ENCODE measurements at places on chromosomes 13 and 19. TPM values are rescaled to one million over a fixed set of nuclear protein-coding genes. Genes with fewer than 3 reads are reported as not detected.

GRCh38 chr19:40155749-40156265, 35.4 kb upstream of the MAP3K10 start:
- H3K4me1 ChIP-seq, result no peaks in the 10 kb centered on the region
- no peak for DNase-seq
- no peak overlapping the region for H3K4me3 ChIP-seq
- no peaks in the 10 kb centered on the region for H3K27me3 ChIP-seq
- H3K27ac ChIP-seq, result no peak overlapping the region

DNA sequence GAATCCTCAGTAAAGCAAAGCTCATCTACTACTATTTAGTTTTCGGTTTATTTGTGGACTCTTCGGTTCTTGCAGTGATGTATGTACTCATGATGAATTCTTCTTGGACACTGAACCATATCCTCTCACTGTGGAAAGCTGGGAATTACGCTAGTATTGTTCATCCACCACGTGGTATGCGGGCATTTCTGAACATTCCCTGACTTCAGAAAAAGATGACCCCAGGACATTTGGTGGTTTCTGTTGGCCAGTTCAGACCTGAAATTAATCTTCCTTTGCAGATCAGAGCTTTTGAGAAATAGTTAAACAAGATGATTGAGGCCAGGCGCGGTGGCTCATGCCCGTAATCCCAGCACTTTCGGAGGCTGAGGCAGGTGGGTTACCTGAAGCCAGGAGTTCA, 25.3 kb upstream of the FBN3 start:
- no peak for DNase-seq
- no peaks in the 10 kb centered on the region for H3K36me3 ChIP-seq
- H3K27me3 ChIP-seq, result no peaks in the 10 kb centered on the region
- H3K4me3 ChIP-seq, result no peak overlapping the region
- no peak overlapping the region for H3K27ac ChIP-seq

DNA sequence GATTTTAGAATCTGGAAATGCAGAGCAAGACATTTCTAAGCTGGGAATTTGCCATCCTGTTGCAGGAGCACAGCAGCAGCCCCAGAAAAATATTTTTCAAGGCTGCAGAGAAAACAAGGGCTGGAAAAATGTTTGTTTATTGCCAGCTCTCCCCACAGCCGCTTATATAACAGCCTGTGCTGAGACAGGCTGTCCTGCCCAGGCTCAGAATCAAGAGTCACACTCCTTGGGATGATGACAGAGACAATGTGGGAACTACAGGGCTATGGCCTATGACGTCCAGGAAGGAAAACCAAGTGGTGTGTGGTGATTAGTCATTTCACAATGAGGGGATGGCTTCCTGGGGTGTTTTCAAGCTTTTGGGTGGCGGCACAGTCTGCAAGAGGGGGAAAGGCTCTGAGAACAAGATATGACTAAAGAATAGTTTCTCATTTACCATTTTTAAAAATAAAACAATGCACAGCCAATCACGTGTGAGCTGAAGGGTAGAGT, 136.3 kb upstream of the SERP2 start:
- peak; percentile 92 for DNase-seq
- H3K27ac ChIP-seq, result peak overlapping the region; percentile 56
- H3K27me3 ChIP-seq, result no peaks in the 10 kb centered on the region
- H3K4me3 ChIP-seq, result no peak overlapping the region
- H3K4me1 ChIP-seq, result peaks cover 14% of the 10 kb centered on the region

- H3K36me3 ChIP-seq, result no peaks in the 10 kb centered on the region
- peaks cover 2% of the 10 kb centered on the region for H3K4me1 ChIP-seq
- no peak overlapping the region for H3K4me3 ChIP-seq
These were observed 232.0 kb downstream of the KLF5 start for GRCh38 chr13:73290844-73291243.

GRCh38 chr13:99389520-99390304, 82.5 kb upstream of the GPR183 start:
- H3K4me3 ChIP-seq, result no peak overlapping the region
- H3K27ac ChIP-seq, result no peak overlapping the region
- no peaks in the 10 kb centered on the region for H3K36me3 ChIP-seq

DNA sequence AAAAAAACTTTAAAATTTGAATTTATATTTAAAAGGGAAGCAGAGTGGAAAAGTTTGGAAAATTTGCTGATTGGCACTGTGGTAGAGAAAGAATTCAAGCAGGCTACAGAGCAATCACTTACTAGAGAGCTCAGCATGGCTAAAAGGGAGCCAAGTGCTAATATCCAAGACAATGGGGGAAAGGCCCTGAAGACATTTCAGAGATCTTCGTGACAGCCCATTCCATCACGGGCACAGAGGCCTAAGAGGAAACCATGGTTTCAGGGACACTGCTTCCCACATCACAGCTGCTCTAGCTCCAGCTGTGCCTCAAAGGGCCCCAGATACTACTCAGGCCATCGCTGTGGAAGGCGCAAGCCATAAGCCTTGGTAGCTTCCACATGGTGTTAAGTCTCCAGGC, 73.7 kb downstream of the SGCG start:
- no peaks in the 10 kb centered on the region for H3K4me1 ChIP-seq
- no peak overlapping the region for H3K27ac ChIP-seq
- H3K36me3 ChIP-seq, result no peaks in the 10 kb centered on the region
- H3K27me3 ChIP-seq, result no peaks in the 10 kb centered on the region
- no peak for DNase-seq
- no peak overlapping the region for H3K4me3 ChIP-seq

DNA sequence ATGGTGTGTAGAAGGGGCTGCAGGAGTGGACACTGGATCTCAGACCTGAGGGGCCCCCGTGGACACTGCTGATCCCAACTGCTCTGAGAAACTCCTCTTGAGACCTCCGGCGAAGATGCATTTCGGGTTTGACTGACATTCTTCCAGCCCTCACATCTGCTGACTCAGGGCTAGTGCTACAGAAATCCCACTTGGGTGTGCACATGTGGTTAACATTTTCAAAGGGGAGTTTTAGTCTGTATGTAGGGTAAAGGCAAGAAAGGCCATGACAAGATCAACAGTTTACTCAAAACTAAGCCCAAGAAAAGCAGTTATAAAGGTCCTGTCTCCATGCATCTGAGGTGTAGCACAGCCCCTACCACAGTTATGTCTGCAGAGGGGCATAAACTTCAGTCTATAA, 31.2 kb downstream of the DLEU7 start:
- no peaks in the 10 kb centered on the region for H3K27me3 ChIP-seq
- no peaks in the 10 kb centered on the region for H3K4me1 ChIP-seq
- H3K4me3 ChIP-seq, result no peak overlapping the region
- DNase-seq, result no peak
- no peaks in the 10 kb centered on the region for H3K36me3 ChIP-seq

GRCh38 chr19:13104848-13105711, 2.4 kb upstream of the LYL1 start:
- H3K4me1 ChIP-seq, result peaks cover 33% of the 10 kb centered on the region
- H3K27me3 ChIP-seq, result no peaks in the 10 kb centered on the region
- H3K4me3 ChIP-seq, result peak overlapping the region; percentile 17
- H3K27ac ChIP-seq, result peak overlapping the region; percentile 95
- peaks cover 20% of the 10 kb centered on the region for H3K36me3 ChIP-seq

GRCh38 chr19:32035626-32036025, 309.8 kb upstream of the ZNF507 start:
- H3K27ac ChIP-seq, result no peak overlapping the region
- H3K4me1 ChIP-seq, result no peaks in the 10 kb centered on the region
- no peak overlapping the region for H3K4me3 ChIP-seq
- H3K36me3 ChIP-seq, result no peaks in the 10 kb centered on the region
- DNase-seq, result no peak
- H3K27me3 ChIP-seq, result no peaks in the 10 kb centered on the region

- H3K36me3 ChIP-seq, result peaks cover 37% of the 10 kb centered on the region
- DNase-seq, result no peak
- H3K27ac ChIP-seq, result no peak overlapping the region
- H3K4me1 ChIP-seq, result peaks cover 7% of the 10 kb centered on the region
These were observed 6.1 kb downstream of the SLC35E1 start for GRCh38 chr19:16566161-16566560.

DNA sequence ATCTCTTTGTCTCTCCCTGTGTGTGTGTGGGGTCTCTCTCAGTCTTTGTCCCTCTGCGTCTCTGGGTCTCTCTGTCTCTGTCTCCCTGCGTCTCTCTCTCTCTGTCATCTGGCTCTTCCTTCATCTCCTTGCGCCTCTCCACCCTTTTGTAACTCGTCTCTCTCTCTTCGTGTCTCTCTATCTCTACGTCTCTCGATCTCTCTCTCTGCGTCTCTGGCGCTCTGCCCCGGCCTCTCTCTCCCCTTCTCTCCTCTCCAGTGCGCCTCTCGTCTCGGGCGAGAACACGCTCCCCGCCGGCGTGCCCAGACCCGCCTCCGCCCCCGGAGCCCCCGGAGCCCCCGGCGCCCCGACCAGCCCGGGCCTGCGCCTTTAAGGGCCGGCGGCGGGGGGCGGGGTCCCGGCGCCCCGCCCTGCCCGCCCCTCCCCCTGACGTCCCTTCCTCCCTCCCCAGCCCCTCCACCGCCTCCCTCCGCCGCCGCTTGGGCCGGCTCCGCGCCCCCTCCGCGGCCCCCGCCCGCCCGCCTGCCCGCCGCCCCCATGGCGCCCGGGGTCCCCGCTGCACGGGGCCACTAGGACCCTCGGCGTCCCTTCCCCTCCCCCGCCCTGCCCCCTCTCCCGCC, at the start of gene MARK4:
Gene MARK4 (plus strand): TSS at position 440 of the 620 bp plus-strand sequence. CDS start 318 bp downstream, outside the sequence.
- peak within 1 kb of the TSS; percentile 80 for H3K27ac ChIP-seq
- no peaks in the 10 kb centered on the region for H3K36me3 ChIP-seq
- DNase-seq, result peak; percentile 72
- H3K27me3 ChIP-seq, result no peaks in the 10 kb centered on the region

DNA sequence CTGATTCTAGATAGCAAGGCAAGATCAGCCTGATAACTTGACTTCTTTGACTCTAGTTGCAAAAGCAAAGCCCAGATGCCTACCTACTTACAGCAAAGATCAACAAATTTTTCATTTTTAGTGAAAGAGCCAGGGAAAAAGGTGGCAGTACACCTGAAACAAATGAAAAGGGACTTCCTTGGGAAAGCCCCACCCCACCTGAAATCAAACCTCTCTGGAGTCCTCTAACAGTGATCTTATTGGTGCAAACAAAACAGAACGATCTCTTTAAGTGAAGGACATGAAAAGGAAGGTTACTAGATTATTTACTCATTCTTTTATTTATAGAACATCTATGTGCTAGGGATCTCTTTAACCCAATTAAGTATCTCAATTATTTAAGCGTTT, 507 bp upstream of the LCP1 start:
- H3K4me3 ChIP-seq, result no peak overlapping the region
- no peaks in the 10 kb centered on the region for H3K4me1 ChIP-seq
- no peaks in the 10 kb centered on the region for H3K27me3 ChIP-seq
- no peaks in the 10 kb centered on the region for H3K36me3 ChIP-seq

GRCh38 chr19:48190288-48190884, 19.9 kb downstream of the ZSWIM9 start:
- no peak overlapping the region for H3K4me3 ChIP-seq
- no peaks in the 10 kb centered on the region for H3K4me1 ChIP-seq
- H3K27ac ChIP-seq, result no peak overlapping the region
- DNase-seq, result peak; percentile 29

- no peak overlapping the region for H3K4me3 ChIP-seq
- no peak overlapping the region for H3K27ac ChIP-seq
- no peaks in the 10 kb centered on the region for H3K36me3 ChIP-seq
These were observed 5.7 kb downstream of the PALM3 start for GRCh38 chr19:14056069-14056666.

- no peaks in the 10 kb centered on the region for H3K27me3 ChIP-seq
- no peak overlapping the region for H3K27ac ChIP-seq
- H3K4me3 ChIP-seq, result no peak overlapping the region
- no peaks in the 10 kb centered on the region for H3K4me1 ChIP-seq
- DNase-seq, result no peak
- no peaks in the 10 kb centered on the region for H3K36me3 ChIP-seq
These were observed 78.0 kb downstream of the ATP11A start for GRCh38 chr13:112767506-112768471.

DNA sequence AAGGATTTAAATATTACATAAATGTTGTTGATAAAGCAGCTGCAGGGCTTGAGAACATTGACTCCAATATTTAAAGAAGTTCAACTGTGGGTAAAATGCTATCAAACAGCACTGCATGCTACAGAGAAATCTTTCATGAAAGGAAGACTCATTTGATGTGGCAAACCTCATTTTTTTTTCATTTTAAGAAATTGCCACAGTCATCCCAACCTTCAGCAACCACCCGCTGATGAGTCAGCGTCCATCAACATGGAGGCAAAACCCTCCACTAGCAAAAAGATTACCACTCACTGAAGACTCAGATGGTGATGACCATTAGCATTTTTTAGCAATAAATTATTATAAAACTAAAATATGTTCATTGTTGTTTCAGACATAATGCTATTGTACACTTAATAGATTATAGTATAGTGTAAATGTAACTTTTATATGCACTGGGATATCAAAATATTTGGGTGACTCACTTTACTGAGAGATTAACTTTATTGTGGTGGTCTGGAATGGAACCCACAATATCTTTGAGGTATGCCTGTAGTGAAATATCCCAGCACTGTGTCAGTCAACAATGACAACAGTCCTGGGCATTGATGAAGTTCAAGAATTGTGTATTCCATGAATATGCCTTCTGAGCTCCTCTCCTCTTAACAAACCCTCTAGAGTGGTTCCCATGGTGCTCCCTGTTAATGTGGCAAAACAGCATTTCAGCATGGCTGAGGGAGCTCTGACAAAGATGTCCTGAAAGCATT, 52.4 kb upstream of the SOX21 start:
- no peaks in the 10 kb centered on the region for H3K4me1 ChIP-seq
- H3K27ac ChIP-seq, result no peak overlapping the region
- no peak for DNase-seq

SOHLH2 gene
- not detected for total RNA-seq

DNAAF3 gene
- total RNA-seq, result not detected

DMKN gene
- total RNA-seq, result 33.0 TPM
